ENCODE measurements at places on chromosomes 4 and X.

DNA sequence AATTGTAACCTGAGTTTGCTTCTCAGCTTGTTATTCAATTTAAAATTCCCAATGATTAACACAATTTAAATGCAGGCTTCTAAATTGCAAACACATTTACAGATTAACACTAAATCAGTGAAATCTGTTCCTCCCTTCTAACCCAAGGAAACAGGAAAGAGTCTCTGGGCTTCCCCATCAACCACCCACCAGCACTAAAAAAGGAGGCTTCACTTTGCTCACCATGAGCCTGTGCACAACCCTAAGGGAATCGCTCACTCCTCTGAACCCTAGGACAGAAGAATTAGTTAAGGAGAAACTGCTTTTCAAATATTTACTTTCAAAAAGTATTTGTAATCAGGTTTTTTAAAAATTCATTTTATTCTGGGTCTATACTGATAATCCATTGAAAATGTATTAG is 155.3 kb downstream of the COL25A1 start:
- no peak for DNase-seq

GRCh38 chrX:41711021-41711667 is 12.8 kb upstream of the GPR82 start:
- DNase-seq: no peak

GRCh38 chr4:36053930-36054329 is 190.4 kb downstream of the ARAP2 start:
- no peak for DNase-seq

GRCh38 chr4:140645614-140646412 is 77.1 kb upstream of the UCP1 start:
- no peak for DNase-seq

DNA sequence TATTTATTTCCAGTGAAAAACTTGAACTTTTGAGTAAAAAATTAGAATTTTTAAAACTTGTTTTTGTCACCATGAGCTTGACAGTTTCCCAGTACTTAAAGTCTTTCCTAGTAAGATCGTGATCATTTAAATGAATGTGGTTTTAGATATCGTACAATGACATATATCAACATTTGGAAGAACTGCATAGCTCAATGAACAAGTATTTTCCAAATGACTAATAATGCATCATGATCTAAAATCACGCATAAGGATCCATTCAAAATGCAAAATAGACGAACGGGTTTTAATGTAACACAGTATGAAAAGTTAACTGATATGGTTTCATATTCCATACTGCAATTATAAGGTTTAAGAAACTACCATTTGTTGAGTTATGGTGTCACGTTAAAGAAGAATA is 4.1 kb upstream of the NDNF start:
- no peak for DNase-seq

GRCh38 chr4:117835566-117835965 is 198.7 kb upstream of the NDST3 start:
- no peak for DNase-seq

- DNase-seq: no peak
These were observed 8.5 kb upstream of the CCSER1 start for GRCh38 chr4:90118527-90119195.

- DNase-seq: no peak
These were observed 285.2 kb upstream of the ARX start for GRCh38 chrX:25300994-25301393.

GRCh38 chr4:14269824-14270223 is 642.3 kb upstream of the BOD1L1 start:
- no peak for DNase-seq

DNA sequence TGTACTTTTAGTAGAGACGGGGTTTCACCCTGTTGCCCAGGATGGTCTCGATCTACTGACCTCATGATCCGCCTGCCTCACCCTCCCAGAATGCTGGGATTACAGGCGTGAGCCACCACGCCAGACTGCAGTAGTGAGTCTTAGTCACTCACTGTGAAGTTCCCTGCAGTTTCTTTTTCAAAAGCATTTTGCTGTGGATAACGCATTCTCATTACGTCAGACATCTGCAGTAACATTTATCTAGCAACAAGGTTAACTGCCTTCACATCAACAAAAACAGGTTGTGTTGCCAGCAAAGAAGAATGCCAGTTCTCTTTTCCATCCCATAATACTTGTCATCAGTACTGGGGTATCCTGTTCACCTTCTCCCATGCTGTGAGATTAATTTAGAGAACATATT is 164.6 kb downstream of the DHRSX start:
- DNase-seq: no peak

- DNase-seq: no peak
These were observed 40.9 kb upstream of the IL13RA2 start for GRCh38 chrX:115058276-115058675.

GRCh38 chr4:169485791-169486742 is 126.3 kb downstream of the NEK1 start:
- peak; percentile 37 for DNase-seq

- DNase-seq: no peak
These were observed 15.8 kb upstream of the MAGEA4 start for GRCh38 chrX:151896734-151897474.

All from activated T-cell treated with anti-CD3 and anti-CD28 coated beads, Interleukin-2, amount 50 U/mL, for 48 hours (primary cell).